T-helper 17 cell (primary cell): ENCODE measurements at places on chromosomes 3 and 15. TPM values are rescaled to one million over a fixed set of nuclear protein-coding genes. Genes with fewer than 3 reads are reported as not detected.

GRCh38 chr15:55526559-55527036 lies 18.6 kb upstream of the DNAAF4 start:
- DNase-seq = no peak
- peaks cover 2% of the 10 kb centered on the region for H3K4me1 ChIP-seq
- H3K4me3 ChIP-seq = no peak overlapping the region
- H3K27me3 ChIP-seq = no peaks in the 10 kb centered on the region

DNA sequence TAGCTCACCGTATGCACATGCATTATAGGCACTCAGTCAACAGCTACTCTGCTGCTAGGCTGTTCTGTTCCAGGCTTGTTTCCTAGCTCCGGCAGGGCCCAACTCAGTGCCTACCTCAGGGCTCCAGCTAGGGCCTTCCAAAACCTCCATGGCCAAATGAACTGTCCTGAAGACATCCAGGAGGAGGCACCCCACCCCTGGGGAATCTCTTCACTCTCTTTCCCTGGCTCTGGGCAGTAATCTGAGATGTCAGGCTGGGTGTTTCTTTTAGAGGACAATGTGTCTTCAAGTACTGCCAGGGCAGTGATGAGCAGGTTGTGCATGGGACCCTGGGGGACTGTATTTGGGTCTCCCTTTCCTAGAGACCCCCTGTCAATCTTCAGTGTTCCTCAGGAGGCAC lies 38.3 kb upstream of the TPM1 start:
- H3K4me3 ChIP-seq = no peak overlapping the region
- no peak for DNase-seq
- H3K27ac ChIP-seq = no peak overlapping the region
- no peaks in the 10 kb centered on the region for H3K4me1 ChIP-seq
- H3K36me3 ChIP-seq = no peaks in the 10 kb centered on the region

DNA sequence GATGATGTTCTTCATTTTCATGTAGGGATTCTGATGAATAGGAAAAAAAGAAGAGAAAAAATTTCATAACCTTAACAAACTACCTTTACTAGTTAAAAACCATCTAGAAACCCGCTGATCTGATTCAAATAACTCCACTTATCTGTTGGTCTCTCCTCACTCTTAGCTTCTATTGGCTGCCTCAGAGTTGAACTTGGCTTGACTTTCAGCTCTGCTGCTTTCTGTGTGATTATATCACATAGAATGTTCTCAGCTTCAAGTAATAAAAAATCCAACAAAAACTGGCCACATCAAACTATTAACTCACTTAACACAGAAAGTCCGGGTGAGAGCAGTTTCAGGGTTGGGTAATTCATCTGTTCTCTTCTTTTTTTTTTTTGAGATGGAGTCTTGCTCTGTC lies 126.8 kb upstream of the RASGRP1 start:
- no peaks in the 10 kb centered on the region for H3K36me3 ChIP-seq
- no peaks in the 10 kb centered on the region for H3K27me3 ChIP-seq
- H3K4me3 ChIP-seq = no peak overlapping the region
- H3K27ac ChIP-seq = peak overlapping the region; percentile 94

GRCh38 chr3:6504347-6504746 lies 356.6 kb upstream of the GRM7 start:
- DNase-seq = no peak
- H3K4me3 ChIP-seq = no peak overlapping the region
- H3K36me3 ChIP-seq = no peaks in the 10 kb centered on the region
- H3K4me1 ChIP-seq = no peaks in the 10 kb centered on the region
- no peaks in the 10 kb centered on the region for H3K27me3 ChIP-seq
- no peak overlapping the region for H3K27ac ChIP-seq

DNA sequence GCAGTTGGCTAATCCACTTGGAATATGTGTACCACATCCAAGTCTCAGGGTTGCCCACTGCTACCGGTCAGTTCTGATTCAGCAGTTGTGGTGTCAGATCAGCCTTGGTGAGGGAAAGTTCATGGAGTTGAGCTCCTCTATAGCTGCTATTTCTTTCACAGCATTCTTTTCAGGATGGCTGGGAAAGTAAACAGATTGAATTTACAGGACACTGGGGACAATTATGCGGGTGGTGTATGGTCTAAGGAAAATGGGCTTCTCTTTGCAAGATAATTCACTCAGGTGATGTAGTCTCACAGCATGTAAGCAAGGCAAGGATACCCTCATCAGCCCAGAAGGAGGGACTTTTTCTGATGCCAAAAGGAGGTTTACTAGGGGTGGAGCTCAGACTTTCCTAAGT lies 249.9 kb downstream of the DOCK3 start:
- H3K27ac ChIP-seq = no peak overlapping the region
- H3K27me3 ChIP-seq = peaks cover 31% of the 10 kb centered on the region
- no peaks in the 10 kb centered on the region for H3K4me1 ChIP-seq
- H3K4me3 ChIP-seq = no peak overlapping the region

- H3K4me3 ChIP-seq = no peak overlapping the region
- H3K27ac ChIP-seq = no peak overlapping the region
- peaks cover 7% of the 10 kb centered on the region for H3K36me3 ChIP-seq
- no peak for DNase-seq
- peaks cover 35% of the 10 kb centered on the region for H3K27me3 ChIP-seq
These were observed 47.9 kb downstream of the TM2D3 start for GRCh38 chr15:101604124-101604874.

- H3K36me3 ChIP-seq = peaks cover 5% of the 10 kb centered on the region
- no peak overlapping the region for H3K4me3 ChIP-seq
- no peaks in the 10 kb centered on the region for H3K4me1 ChIP-seq
- H3K27me3 ChIP-seq = peaks cover 22% of the 10 kb centered on the region
These were observed 251.5 kb downstream of the FAM43A start for GRCh38 chr3:194937144-194937543.

GRCh38 chr3:13867732-13868131 lies 12.1 kb downstream of the WNT7A start:
- peaks cover 2% of the 10 kb centered on the region for H3K36me3 ChIP-seq
- peaks cover 62% of the 10 kb centered on the region for H3K4me1 ChIP-seq
- H3K27me3 ChIP-seq = no peaks in the 10 kb centered on the region
- peak overlapping the region; percentile 90 for H3K27ac ChIP-seq
- peak overlapping the region; percentile 37 for H3K4me3 ChIP-seq
- no peak for DNase-seq

DNA sequence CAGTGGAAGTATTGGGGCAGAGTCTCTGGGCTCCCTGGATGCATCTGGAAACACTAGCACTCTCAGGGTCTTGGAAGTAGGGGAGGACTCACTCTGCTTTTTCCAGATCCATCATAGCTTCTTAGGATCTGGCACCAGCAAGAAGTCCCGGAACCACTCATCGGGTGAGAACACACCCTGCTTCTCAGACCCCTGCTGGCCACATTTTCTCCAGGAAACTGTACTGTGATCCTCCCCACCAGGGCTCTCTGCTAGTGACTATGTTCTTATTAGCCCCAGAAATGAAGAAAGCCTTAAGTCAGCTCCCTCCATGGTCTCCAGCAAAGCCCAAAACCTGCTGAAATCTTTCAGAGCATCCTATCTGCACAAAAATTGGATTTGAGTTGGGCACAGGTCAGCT lies 197.3 kb upstream of the GADL1 start:
- peak overlapping the region; percentile 4 for H3K27ac ChIP-seq
- H3K4me3 ChIP-seq = no peak overlapping the region
- no peak for DNase-seq
- no peaks in the 10 kb centered on the region for H3K27me3 ChIP-seq
- H3K36me3 ChIP-seq = peaks cover 3% of the 10 kb centered on the region

GRCh38 chr15:98937413-98938104 lies 70.0 kb downstream of the PGPEP1L start:
- H3K27me3 ChIP-seq = no peaks in the 10 kb centered on the region
- no peak overlapping the region for H3K4me3 ChIP-seq
- no peak for DNase-seq
- peak overlapping the region; percentile 53 for H3K27ac ChIP-seq

- no peak within 1 kb of the TSS for H3K4me3 ChIP-seq
- H3K36me3 ChIP-seq = peaks cover 4% of the 10 kb centered on the region
- H3K27ac ChIP-seq = no peak within 1 kb of the TSS
- no peaks in the 10 kb centered on the region for H3K4me1 ChIP-seq
These were observed at the start of gene SEMA6D for GRCh38 chr15:47717036-47717612. Gene SEMA6D (plus strand): TSS chr15:47717505. CDS start chr15:47759799, 42,294 bp downstream.

The NANOGP8 gene
- total RNA-seq = not detected

The ZBTB11 gene
- 77.2 TPM for total RNA-seq

DNA sequence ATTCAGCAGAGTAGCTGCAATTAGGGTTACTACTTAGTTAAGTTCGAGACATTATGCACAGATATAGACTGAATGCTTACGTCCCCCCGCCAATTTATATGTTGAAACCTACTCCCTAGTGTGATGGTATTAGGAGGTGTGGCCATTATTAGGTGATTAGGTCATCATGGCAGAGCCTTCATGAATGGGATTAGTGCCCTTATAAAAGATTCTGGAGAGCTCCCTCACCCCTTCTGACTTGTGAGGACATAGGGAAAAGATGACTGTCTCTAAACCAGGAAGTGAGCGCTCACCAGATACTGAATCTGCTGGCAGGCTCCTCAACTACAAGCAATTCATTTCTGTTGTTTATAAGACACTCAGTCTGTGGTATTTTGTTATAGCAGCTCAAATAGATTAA lies 25.6 kb upstream of the TEX9 start:
- no peaks in the 10 kb centered on the region for H3K27me3 ChIP-seq
- H3K4me3 ChIP-seq = no peak overlapping the region
- H3K27ac ChIP-seq = no peak overlapping the region

The SCN5A gene
- total RNA-seq = not detected

GRCh38 chr3:31265646-31266428 lies 266.9 kb upstream of the STT3B start:
- H3K27ac ChIP-seq = no peak overlapping the region
- DNase-seq = no peak
- H3K4me3 ChIP-seq = no peak overlapping the region
- no peaks in the 10 kb centered on the region for H3K27me3 ChIP-seq
- H3K4me1 ChIP-seq = peaks cover 7% of the 10 kb centered on the region

DNA sequence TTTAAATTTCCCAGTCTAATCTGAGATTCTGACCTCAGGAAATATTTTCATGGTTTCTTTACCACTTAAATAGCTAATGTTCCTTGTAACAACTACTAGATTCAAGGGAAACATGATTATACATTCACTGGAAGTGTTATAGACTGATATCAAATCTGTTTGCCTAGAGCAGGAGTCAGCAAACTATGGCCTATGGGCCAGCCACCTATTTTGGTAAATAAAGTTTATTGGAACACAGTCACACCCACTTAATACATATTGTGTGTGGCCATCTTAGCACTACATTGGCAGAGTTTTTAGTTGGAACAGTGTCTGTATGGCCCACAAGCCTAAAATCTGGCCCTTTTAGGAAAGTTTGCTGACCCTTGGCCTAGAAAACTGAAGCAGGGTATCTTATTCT lies 50.1 kb downstream of the GLCE start:
- no peaks in the 10 kb centered on the region for H3K27me3 ChIP-seq
- peaks cover 4% of the 10 kb centered on the region for H3K4me1 ChIP-seq
- H3K36me3 ChIP-seq = peaks cover 2% of the 10 kb centered on the region
- no peak overlapping the region for H3K4me3 ChIP-seq
- no peak overlapping the region for H3K27ac ChIP-seq

DNA sequence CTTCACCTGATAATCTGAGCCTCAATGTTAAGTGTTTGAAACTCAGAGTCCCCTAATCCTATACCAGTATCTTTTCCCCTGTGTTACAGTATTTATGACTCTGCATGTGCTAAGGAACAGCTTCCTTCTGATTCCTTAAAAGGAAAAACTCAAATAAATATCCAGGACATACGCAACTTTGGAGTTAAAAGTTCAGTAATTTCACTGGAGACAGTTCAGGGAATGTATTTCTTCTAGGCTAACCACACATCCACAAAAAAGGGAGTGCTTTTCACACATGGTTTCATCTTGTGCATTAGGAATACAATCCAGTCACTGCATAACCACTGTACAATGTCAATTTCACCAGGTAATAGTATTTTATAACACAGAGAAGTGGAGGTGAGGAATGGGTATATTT lies 31.0 kb downstream of the PGBD4 start:
- H3K4me3 ChIP-seq = no peak overlapping the region
- no peak for DNase-seq
- no peaks in the 10 kb centered on the region for H3K27me3 ChIP-seq
- no peaks in the 10 kb centered on the region for H3K4me1 ChIP-seq

DNA sequence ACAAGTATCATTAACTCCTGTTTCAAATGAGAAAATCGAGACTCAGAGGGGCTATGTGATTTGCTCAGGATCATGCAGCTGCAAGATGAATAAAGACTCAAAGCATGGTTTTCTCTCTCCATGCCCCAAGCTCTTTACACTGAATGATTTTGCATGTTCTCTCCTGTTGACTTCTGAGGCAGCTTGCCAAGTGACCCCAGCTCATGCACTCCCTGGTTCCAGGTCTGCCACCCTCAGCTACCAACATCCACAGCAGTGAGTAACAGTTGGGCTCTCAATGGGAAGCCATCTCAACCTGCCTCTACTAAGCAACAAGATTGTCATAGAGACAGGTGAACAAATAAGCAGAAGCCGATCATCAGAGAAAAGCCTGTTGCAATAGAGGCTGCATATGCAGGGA lies 116.9 kb upstream of the GADL1 start:
- no peak overlapping the region for H3K4me3 ChIP-seq
- no peak overlapping the region for H3K27ac ChIP-seq
- H3K36me3 ChIP-seq = no peaks in the 10 kb centered on the region
- H3K27me3 ChIP-seq = no peaks in the 10 kb centered on the region
- DNase-seq = no peak

GRCh38 chr15:76776480-76776879 lies 128.7 kb downstream of the SCAPER start:
- DNase-seq = no peak
- no peaks in the 10 kb centered on the region for H3K4me1 ChIP-seq

DNA sequence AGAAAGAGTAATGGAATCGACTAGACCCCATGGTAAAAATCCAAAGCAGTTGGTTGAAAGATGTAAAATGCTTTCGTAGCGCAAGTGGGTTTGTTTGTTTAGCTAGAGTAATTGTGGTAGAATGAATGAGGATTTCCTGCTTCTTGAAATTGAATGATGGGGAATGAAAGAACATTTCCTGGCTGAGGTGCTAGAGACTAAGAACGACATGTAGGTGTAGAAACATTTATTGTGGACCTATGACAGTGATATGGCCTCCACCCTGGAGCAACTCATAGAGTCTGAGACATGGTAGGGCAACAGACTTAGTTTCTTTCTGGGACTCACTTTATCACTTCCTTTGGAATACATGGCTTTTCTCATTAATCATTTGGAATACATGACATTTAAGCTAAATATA lies 467.6 kb upstream of the CFAP20DC start:
- H3K36me3 ChIP-seq = no peaks in the 10 kb centered on the region
- peaks cover under 1% of the 10 kb centered on the region for H3K27me3 ChIP-seq
- H3K4me3 ChIP-seq = no peak overlapping the region
- H3K4me1 ChIP-seq = no peaks in the 10 kb centered on the region

DNA sequence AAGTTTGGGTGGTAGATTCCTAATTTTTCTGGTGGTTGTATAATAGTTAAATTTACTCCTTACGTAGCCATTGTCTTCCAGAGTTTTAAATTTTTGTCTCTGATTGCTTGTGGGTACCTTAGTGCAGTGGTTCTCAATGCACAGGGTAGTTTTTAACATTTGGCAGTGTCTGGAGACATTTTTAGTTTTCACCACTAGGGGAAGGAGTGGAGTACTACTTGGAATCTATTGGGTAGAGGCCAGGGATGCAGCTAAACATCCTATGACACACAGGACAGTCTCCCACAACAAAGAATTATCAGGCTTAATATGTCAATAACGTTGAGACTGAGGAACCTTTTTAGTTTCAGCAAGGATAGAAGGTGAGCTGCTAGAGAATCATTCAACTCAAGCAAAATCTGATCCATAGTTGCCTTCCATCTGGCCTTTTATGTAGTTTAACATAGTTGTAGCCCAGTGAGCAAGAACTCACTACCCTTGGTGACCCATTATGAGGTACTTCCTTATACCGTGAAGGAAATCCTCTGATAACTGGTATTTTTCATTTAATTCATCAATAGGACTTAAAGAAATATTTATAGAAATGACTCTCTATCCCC lies 8.6 kb upstream of the STX19 start:
- no peak overlapping the region for H3K4me3 ChIP-seq
- peaks cover 2% of the 10 kb centered on the region for H3K36me3 ChIP-seq
- no peaks in the 10 kb centered on the region for H3K27me3 ChIP-seq
- no peak for DNase-seq
- no peak overlapping the region for H3K27ac ChIP-seq

The PSTPIP1 gene
- total RNA-seq = 115 TPM
